GM23338 (cell line): ENCODE measurements at places on chromosomes 6 and 20. TPM values are rescaled to one million over a fixed set of nuclear protein-coding genes. Genes with fewer than 3 reads are reported as not detected.

Gene PM20D2
- total RNA-seq: 10.2 and 13.9 TPM in 2 replicates

DNA sequence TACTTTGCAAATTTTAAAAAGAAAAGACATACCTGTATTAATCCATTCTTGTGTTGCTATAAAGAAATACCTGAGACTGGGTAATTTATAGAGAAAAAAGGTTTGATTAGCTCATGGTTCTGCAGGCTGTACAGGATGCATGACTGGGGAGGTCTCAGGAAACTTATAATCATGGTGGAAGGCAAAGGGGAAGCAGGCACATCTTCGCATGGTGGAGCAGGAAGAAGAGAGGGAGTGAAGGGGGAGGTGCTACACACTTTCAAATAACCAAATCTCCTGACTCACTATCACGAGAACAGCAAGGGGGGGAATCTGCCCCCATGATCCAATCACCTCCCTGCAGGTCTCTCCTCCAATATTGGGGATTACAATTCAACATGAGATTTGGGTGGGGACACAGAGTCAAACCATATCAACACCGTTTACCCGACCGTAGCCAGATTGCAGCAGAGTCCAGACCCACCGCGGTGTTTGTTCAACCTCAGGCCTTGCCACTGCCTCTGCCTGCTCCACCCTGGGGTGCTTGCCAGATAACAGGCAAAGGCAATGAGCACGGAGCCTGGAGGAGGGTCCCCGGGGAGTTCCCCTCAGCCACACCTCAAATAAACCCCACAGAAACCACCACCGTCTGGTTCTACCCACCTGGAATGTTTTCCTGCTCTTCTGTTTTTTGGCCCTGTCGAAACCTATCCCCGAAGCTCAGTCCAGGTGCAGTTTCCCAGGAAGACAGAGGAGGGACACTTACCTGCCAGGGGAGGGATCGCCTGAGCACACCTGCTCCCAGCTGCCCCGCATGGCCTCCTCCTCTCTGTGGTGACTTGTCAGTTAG, 142.2 kb upstream of the AFDN start:
- DNase-seq: peak; percentile 50

DNA sequence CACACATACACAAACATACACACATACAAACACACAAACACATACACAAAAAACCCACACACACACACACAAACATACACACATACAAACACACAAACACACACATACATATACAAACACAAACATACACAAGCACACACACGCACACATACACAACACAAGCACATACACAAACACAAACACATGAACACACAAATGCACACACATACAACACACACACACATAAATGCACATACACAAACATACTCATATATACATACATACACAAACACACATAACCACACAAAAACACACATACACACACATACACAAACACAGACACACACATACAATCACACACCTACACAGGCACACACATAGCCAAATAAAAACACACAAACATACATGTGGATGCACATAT, 30.3 kb upstream of the THBS2 start:
- DNase-seq: no peak

DNA sequence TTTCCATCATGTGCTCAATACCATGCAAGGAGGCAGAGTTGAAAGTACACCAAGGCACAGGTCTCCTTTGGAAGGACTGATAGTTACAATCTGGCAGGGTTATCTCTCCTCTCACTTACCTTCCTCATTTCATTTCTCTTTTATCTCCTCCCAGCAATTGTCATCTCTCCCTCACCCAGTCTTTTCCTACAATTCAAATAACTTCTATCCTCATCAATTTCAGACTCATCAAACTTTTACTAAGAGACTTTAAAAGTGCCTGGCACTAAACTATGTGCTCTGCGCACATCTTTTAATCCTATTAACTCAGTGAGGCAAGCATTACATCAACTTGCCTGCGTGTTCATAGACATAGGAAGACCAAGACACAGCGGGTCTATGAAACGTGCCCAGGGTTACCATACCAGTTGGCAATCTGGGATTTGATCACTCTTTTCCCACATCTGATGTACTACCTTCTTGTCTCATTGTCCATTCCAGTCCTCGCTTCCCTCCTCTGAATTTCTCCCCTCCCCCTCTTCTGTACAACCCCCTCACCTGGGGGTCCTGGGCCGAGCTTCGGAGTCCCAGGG, 1.2 kb downstream of the VARS1 start:
- DNase-seq: peak; percentile 35

DNA sequence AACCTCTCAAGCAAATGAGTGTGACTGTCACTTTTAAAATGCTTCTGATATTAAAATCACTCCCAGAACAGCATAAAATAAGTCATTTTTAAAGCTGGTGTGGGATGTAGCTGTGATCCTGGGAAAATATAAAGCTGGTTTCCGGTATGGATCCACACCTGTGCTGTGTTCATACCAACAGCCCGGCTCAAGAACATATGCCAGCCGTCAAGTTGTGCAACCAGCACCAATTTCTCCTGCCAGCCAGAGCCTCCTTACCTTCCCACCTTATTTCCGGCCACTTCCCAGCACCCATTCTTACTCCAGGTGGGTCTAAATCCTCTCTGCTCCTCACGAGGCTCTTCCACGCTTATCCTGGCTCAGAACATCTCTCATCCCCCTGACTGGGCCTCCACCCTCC, 50.9 kb upstream of the RPS6KA2 start:
- DNase-seq: no peak

DNA sequence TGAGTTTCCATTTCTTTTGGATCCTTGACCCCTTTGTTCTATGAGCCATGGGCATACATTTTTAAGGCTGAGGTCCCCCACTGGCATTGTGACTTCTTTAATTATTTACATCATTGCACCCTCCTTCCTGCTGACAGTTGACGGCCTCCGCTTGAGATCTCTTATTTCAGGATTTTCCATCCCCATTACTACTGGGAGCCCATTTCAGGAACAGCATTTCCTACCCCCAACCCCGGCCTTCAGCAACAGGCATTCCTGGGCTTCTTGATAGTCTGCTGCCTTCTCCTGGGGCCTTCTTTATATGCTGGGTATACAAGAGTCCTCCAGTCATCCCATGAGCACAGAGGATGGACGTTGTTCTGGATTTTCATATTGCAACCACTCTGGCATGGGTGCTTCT, 3.8 kb downstream of the ULBP1 start:
- DNase-seq: no peak

DNA sequence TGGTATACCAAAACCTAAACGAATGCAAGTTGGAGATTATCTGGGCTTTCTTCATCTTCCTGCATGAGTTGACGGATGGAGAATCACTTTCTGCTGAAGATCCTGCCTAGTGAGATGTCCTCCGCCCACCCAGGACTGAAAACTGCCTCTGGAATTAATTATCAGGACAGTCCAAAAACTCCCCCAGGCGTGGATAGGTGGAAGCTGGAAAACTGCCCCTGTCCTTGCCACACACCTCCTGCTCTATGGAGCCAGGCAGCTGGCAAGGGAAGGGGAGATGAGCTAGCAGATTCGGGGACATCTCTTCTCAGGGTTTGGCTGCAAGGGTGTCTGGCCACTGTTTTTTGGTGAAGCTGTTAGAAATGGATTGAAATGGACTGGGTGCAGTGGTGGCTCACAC, 89.3 kb upstream of the ZNFX1 start:
- DNase-seq: no peak
